CD8-positive, alpha-beta T cell (primary cell): ENCODE measurements at places on chromosomes 5 and 9.
A peak's percentile ranks its signal among the peaks of the same experiment; 100 is the strongest.

DNA sequence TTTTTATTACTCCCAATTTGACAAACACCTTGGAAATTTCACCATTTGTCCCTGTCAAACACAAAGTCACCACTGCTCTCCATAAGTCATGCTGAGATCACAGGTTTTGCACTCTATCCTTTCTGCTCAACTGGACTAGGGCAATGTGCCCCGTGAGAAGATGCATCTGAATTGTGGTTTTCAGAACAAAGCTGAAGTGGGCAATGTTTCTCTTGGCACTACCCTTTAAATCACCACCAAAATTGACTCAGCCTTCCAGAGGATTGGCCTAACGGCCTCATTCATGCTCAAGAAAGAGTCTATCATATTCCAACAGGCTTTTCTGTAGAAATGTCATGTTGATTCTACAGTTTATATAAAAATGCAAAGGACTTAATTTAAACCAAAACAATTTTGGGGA lies 81.0 kb upstream of the TRIO start:
- no peak for DNase-seq

GRCh38 chr5:96875791-96876291 lies 459 bp upstream of the ERAP2 start:
- peak; percentile 45 for DNase-seq

DNA sequence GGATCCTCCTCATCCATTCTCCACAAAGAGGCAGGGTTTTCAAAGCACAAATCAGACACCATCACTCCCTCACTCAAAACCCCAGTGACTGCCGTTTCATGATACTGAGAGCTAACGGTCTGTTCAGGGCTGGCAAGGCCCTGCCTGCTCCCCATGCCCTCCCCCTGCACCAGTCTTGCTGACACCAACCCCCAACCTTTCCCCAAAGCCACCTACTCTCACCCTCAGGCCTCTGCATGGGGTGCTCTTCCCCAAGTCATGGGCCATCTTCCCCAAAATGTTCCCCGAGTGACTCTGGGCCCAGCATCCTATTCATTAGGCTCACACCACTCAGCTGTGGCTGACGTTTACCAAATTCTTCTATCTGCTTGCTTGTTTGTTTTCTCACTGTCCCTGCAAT lies 21.7 kb upstream of the OLFM1 start:
- no peak for DNase-seq

DNA sequence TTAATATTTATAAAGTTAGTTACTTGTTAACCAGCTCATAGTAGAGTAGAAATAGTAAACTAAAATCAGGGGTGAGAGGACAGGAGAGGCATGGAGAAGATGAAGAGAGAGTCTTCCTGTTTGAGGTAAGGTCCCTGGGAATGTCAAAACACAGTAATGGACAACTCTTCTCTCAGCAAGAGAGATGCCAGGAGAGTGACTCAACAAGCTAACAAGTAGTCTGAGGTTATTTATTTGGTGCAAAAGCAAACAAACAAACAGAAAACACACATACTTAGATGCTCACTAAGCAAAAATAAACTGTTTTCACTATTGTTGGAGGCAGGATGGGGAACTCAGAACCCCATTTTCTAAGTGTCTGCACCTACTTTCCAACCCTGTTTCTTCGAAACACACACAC lies 333.2 kb upstream of the RFX3 start:
- DNase-seq, result no peak

GRCh38 chr5:135989686-135990085 lies 34.9 kb upstream of the LECT2 start:
- DNase-seq, result no peak

- no peak for DNase-seq
Measured at GRCh38 chr5:31415960-31416359, 115.9 kb downstream of the DROSHA start.

- no peak for DNase-seq
Measured at GRCh38 chr5:142846406-142846805, 76.2 kb downstream of the ARHGAP26 start.

DNA sequence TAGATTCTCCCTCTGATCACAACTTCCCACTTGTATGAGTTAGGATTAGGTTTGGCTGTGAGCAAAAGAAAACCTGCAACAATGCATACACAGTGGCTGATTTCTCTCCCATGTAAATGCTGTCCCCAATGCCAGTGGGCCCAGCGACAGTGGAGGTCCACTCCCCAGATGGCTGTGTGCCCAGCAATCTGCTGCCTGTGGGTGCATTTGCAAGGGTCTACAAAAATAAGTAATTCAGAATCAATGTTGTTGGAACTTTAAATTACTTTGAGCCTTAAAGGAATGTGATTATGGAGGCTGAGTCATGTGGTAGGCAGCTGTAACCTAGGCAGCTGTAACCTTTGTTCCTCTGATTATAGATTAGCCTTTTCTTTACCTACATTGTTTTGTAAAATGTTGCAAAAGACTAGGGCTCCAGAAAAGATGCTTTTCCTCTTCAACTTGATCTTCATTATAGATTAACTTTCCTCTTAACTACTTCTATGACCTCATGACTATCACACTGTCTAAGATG lies 14.2 kb upstream of the MXD3 start:
- DNase-seq, result no peak

DNA sequence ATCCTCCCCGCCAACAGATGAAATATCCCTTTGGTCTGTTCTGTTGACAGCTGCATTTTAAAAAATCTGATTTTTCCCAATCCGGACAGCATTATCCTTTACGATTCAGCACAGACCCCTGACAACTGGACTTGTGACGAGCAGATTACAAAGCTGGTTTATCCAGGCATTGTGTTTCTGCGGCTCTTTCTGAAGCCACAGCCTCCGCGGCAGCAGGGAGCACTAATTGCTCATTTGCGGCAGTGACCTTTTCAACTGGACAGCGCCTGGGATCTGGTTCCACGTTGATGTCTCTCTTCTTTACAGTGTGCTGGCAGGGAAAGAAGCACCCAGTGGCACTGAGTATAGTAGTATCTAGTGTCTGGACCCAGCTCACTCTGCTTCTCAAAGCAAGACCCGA lies 351.2 kb downstream of the ZNF608 start:
- DNase-seq, result no peak

DNA sequence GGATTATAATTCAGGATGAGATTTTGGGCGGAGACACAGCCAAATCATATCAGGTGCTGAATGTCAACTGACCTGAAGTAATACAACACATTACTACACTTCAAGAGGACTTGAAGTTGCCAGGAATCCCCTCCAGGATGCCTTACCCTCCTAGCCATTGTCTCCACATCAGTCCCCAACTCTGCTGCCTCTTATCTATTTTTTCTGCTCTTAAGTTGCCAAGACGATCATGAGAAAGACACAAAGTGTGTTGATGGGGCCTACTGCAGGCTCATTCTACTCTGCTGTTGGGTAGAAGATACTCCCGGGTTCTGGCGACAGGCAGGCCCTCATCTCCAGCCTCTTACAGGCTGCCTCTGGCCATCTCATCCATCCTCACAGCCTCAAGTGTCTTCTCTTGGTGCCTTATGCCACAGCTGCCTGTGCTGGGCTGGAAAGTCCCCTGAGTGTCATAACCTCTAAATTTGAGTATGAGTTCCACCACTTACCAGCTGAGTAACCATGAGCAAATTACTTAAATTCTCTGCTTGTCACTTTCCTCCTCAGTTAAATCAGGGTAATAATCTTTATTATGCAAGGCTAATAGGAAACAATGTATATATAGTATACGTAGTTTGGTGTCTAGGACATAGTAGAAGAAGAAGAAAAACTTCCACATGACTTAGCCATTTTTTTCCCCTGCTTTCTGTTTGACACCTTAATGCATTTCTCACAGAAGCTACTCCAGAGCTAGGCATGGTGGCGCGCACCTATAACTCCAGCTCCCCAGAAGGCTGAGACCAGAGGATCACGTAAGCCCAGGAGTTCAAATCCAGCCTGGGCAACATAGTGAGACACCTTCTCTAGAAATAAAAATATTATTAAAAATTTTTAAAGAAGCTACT lies 73.0 kb upstream of the SNX2 start:
- no peak for DNase-seq

DNA sequence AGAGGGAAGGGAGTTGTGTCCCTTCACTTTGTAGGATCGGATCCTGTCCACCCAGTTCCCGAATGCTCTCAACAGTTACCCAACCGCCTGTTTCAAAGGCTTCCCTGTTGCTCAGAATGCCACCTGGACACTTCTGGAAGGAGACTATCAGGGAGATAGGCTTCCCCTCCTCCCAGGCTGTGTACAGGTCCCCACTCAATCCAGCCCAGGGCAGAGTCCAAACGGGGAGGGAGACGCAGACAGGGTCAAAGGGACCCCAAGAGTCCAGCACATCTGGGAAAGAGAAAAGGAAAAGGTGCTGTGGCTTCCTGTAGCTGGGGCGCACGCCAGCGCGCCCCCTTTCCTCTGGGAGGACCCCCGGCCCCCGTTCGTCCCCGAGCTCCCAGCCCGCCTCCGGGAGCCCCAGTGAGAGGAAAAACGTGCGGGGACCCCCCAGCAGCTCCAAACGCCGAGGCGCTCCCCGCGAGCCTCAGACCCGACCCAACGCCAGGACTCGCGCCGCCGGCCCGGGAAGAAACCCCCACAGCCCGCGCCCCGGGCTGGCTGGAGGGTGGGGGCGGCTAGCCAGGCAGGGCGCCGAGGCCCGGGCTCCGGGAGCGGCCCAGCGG lies 640 bp downstream of the SURF4 start:
- DNase-seq, result peak; percentile 18

GRCh38 chr5:33937707-33938506 lies 1.7 kb downstream of the RXFP3 start:
- no peak for DNase-seq

DNA sequence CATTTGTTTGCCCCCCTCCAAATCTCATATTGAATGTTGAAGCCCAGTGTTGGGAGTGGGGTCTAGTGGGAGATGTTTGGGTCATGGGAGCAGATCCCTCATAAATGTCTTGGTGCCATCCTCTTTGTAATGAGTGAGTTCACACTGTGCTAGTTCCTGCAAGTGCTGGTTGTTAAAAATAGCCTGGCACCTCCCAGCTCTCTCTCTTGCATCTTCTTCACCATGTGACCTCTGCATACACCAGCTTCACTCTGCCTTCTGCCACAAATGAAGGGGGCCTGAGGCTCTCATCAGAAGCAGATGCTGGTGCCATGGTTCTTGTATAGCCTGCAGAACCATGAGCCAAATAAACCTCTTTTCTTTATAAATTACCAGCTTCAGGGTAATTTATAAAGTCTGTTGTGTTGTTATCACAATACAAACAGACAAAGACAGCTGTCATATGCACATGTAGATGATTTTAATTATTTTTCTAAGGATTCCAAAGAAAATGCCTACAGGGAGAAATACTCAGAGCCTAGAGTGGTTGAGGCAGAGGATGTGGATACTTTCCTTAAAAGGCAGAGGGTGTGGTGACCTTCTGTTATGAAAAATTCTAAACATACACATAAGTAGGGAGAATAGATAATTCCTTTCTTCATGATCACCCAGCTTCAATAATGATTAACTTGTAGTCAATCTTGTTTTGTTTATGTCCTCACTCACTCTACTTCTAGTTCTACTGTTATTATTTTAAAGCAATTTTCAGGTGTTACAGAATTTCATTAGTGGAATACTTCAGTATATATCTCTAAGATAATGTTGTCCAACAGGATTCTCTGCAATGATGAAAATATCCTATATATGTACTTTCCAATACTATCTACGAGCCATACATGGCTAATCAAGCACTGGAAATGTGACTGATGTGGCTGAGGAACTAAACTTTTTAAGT lies 75.1 kb upstream of the RANBP6 start:
- no peak for DNase-seq
